ENCODE measurements at places on chromosomes 11 and 22.

- no peak for DNase-seq
Observed at GRCh38 chr11:83047515-83048225, 24.0 kb downstream of the RAB30 start.

- no peak for DNase-seq
Observed at GRCh38 chr22:46363611-46364321, 28.3 kb downstream of the TRMU start.

GRCh38 chr11:130115218-130115617 is 44.4 kb upstream of the ST14 start:
- no peak for DNase-seq

DNA sequence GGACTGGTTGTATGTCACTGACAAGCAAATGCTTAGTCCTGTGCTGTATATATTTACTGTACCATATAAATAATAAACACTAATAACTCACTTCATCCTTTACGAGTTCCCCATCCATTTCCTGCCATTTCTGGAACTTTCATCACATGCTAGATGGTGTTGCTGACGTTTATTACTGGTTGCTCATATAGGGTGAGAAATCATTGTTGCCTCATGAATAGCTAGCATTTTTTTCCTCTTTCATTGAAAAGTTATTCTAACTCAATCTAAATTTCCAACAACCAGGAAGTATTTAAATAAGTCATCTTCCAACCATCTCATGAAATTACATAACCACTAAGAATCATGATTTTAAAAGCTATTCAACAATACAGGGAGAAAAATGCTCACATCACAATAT is 88.6 kb upstream of the RCN1 start:
- no peak for DNase-seq

GRCh38 chr11:34836958-34837856 is 79.0 kb downstream of the APIP start:
- DNase-seq = no peak

GRCh38 chr11:18321969-18322711 is at the start of the genes GTF2H1 and HPS5:
GTF2H1 (plus strand) TSS chr11:18322567; CDS start chr11:18333075, 10,508 bp downstream.
HPS5 (minus strand) TSS chr11:18322140; CDS start chr11:18317858, 4,282 bp downstream.
- DNase-seq = peak; percentile 99

GRCh38 chr11:119323532-119324033 is 6.7 kb upstream of the MCAM start:
- DNase-seq = peak; percentile 73

- DNase-seq = no peak
Observed at GRCh38 chr22:42228483-42228882, 42.0 kb downstream of the TCF20 start.

DNA sequence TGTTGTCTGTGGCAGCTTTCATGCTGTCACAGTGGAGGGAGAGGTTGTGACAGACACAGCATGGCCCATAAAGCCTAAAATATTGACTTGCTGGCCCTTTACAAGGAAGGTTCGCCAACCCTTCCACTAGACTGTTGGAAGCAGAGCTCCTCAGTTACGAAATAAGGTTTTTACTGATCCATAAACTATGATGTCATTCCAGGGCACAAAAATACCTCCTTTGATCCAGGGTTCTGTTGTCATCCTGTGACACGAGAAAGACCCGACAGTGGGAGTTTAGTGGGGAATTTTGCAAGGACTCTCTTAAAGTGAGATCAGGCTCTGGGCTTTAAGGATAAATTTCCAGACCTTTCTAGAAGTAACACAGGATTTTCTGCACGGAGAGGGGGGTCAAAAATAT is 15.7 kb downstream of the BARX2 start:
- no peak for DNase-seq

DNA sequence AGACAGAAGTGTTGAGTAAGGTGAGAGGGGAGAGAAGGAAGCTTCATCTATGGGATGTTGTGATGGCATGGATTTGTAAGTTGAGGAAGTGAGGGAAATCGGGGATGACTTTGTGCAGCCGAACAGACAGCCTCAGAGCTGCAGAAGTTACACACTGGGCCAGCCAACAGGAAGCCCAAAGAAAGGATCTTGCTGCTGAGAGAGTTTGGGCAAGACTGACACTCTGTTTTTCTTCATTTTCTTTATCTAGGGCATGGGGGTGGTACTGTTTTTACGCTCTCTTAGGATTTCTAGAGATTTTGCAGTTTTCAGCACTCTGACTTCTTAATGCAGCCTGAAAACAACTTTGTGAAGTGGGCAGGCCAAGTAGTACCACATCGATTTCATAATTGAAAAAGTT is 509.9 kb upstream of the TENM4 start:
- DNase-seq = no peak

DNA sequence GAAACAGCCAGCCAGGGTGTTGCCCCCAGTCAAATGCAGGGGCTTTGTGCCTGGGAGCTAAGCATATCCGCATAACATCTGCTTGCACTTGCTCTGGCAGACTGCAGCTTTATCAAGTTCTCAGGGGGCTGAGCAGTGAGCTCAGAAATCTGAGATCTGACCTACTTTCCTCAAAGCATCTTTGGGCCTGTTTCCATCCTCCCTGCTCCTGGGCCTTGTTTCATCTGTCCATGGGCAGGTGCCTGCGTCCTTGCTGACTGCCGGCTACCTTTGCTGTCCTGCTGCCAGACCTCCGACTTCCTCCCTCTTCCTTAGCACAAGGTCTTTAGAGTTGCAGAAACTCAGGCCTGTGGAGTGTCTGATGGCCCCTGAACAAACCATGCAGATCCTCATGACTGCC is 131.2 kb upstream of the B3GAT1 start:
- DNase-seq = no peak

GRCh38 chr11:62402226-62402959 is 16.4 kb upstream of the SCGB1A1 start:
- peak; percentile 73 for DNase-seq

DNA sequence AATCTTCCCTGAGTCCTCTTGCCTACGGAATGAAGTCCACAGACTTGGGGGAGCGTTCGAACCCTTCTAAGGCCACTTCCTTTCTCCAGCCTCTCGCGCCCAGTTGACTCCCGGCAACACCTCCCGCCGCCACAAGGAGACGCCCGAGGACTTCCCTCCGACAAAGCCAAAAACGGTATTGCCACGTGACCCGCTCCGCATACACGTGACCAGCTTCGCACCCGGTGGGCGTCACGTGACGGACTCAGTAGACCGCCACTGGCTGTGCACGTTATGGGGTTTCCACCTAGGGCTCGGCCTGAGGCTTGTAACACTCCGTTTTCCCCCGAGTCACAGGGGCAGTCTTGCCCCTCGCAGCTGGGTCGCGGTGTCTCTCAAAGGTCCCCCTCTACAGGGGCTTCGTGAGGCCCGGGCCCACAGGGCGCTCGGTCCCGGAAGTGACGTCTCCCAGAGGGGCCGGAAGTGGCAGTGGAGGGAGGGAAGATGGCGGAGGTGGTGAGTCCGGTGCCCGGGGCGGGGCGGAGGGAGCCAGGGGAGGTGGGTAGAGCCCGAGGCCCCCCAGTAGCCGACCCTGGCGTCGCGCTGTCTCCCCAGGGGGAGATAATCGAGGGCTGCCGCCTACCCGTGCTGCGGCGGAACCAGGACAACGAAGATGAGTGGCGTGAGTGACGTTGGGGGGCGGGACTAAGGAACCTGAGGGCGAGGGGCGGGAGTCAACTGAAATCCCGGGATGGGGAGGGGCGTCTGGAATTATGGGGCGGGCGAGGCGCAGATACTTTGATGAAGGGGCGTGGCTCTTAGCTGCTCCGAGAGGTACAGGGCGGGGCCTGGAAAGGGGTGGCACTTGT is at the start of gene KAT5:
TSS of gene KAT5 (plus strand) at position 468 of the 848 bp plus-strand sequence. CDS start at position 484, 16 bp downstream.
- peak; percentile 95 for DNase-seq

- DNase-seq = no peak
Observed at GRCh38 chr11:2222451-2222850, 47.9 kb downstream of the ASCL2 start.

- no peak for DNase-seq
Observed at GRCh38 chr11:4903484-4903883, at the start of gene OR51A7. OR51A7 (plus strand) TSS chr11:4903783; CDS start chr11:4907370, 3,587 bp downstream.

DNA sequence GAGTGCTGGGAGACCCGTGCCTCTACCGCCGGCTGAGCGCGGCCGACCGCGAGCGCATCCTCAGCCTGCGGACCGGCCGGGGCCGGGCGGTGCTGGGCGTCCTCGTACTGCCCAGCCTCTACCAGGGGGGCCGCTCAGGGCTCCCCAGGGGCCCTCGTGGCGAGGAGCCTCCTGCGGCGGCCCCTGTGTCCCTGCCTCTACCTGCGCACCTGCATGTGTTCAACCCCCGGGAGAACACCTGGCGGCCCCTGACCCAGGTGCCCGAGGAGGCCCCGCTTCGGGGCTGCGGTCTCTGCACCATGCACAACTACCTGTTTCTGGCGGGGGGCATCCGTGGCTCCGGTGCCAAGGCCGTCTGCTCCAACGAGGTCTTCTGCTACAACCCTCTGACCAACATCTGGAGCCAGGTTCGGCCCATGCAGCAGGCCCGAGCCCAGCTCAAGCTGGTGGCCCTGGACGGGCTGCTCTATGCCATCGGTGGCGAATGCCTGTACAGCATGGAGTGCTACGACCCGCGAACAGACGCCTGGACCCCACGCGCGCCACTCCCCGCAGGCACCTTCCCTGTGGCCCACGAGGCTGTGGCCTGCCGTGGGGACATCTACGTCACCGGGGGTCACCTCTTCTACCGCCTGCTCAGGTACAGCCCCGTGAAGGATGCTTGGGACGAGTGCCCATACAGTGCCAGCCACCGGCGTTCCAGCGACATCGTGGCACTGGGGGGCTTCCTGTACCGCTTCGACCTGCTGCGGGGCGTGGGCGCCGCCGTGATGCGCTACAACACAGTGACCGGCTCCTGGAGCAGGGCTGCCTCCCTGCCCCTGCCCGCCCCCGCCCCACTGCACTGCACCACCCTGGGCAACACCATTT is 3.5 kb downstream of the KLHDC7B start:
- peak; percentile 4 for DNase-seq

GRCh38 chr11:108512708-108513107 is 14.5 kb upstream of the POGLUT3 start:
- no peak for DNase-seq

DNA sequence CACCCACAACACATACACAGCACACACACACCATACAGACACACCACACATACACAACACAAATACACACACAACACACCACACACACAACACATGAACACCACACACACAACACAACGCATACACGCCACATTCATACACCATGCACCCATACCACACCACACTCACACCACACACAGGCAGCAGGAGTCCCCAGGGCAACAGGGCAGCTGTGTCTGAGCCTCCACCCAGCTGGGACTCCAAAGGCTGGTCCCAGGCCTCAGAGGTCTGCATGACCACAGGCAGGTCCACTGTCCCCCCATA is 3.3 kb upstream of the WNT7B start:
- DNase-seq = no peak

DNA sequence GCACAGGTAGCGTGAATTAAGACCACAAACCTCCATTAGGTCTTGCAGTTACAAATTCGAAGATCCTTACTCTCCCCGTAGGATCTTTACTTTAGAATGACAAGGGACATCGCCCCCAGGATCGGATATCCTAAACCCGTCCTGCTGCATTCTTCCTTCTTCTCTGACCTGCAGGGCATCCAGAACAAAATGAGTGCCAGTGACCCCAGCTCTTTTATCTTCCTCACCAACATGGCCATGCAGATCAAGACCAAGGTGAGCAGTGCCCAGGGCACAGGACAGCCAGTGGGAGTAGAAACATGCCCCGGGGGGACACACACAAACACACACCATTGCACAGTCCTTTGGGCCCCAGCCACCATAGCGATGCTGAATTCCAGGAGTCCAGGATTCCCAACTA is 42.6 kb upstream of the MPEG1 start:
- no peak for DNase-seq

DNA sequence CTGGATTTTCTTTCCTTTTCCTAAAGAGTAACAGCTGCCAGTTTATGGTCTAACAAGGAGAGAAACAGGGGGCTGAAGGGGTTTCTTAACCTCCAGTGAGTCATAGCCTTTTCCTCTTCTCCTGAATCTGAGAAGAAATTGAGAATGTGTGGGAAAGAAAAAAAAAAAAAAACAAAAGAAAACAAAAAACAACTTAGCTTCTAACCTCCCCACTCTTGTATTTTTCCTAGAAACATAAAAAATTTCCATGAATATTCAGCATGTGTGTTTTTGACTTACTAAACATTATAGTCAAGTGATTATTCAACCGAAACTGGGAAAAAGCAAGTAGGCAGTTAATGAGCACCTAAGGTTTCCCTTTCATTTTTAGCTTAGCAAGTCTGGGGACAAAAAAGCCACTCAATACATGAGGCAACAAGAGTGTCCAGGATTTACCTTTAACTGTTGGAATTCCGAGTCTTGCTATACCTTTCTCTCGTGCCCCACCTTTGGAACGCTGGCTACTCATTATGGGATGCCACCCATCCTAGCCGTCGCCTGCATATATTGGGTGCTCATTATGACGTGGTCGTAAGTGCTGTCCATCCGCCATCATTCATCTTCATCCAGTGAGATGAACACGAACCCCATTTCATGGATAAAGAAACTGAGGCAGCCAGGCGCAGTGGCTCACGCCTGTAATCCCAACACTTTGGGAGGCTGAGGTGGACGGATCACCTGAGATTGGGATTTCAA is 2.4 kb downstream of the ASPHD2 start:
- no peak for DNase-seq

- no peak for DNase-seq
Observed at GRCh38 chr11:130908061-130908460, 8.2 kb downstream of the SNX19 start.
